Hematopoietic multipotent progenitor cell treated with erythropoietin and hydrocortisone succinate and interleukin-3 and kit ligand, for 8 days (in vitro differentiated cells): ENCODE measurements at places on chromosomes 1 and 21.

GRCh38 chr1:61406467-61406866, 318.5 kb downstream of the TM2D1 start:
- no peak for DNase-seq

DNA sequence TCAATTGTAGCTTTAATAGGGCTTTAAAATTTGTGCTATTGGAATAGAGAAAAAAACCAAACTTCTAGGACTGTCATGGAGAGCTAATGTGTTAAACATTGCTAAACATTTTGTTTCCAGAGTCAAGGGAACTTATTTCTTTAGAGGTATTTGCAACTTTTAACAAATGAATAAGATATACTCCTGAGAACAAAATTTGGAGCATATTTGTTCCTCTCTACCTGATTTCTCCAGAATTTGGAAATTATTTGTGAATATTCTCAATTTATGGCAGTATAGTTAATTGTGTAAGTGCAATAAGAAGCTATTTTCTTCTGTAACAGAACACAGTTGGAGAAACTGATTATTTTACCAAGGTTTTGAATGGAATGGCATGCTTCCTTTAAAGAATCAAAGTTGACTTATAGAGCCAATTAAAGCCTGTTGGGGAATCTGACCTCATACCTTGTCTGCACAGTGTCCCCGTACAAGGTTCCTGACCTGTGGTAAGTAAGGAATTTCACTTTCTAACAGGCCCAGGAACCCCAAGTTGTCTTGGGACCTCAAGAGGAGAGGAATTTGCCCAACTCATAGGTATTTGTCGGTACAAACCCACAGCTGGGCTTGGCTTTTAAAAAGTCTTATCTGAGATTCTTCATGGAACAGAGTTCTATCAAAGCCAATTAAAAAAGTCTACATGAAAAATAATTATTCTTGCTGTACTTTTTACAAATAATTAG, 72.6 kb upstream of the CSF1 start:
- DNase-seq: no peak

DNA sequence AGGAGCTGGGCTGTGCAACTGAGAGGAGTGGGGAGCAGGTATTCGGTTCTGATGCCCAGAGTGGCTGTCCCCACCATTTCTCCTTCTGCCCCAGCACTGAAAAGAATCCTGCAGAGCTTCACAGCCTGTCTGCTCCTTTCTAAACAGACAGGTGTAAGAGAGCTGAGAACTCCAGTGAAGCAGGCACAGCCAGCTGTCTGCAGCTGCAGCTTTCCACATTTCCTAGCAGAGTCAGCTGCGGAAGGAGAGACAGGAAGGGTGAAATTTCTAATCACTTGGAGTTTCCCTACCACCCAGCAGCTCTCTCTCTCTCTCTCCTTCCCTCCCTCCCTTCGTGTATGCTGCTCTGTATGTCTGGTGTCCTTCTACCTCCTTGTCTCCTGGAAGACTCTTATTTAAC, 40.5 kb upstream of the GJB5 start:
- no peak for DNase-seq

GRCh38 chr1:172629638-172630037, 29.3 kb upstream of the FASLG start:
- no peak for DNase-seq

GRCh38 chr1:203202431-203203245, 16.1 kb upstream of the CHI3L1 start:
- no peak for DNase-seq

DNA sequence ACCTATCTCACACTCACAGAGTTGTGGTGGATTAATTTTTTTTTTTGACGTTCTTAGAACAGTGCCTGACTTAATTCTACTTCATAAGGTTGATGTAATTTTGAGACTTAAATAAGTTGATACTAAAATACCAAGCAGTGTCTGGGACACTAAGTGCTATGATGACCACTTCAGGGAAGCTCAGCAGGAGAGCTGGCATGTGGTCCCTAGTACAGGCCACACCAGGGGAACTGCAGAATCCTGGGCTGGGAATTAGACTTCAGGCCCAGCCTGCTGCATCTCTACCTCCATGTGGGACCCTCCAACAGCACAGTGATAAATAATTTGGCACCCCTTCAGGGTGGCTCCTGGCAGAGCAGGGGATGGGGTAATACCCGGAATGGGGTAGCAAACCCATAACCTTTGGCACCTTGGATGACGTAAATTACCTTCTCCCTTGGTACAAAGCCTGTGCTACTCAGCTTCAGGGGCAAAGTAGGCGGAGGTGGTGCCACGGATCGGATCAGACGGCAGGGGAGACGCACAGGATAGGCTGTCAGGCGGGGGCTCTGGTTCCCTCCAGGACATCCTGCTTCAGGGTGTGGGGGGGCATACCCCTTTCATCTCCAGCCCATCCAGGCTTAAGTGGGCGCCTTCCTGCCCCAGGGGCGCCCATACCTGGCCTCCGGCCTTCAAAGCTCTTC, 4.8 kb downstream of the MFSD2A start:
- no peak for DNase-seq

GRCh38 chr1:21034725-21035628, 141.7 kb downstream of the EIF4G3 start:
- no peak for DNase-seq

GRCh38 chr1:2229911-2230731, 2.0 kb downstream of the SKI start:
- no peak for DNase-seq

- DNase-seq: peak; percentile 45
Observed at GRCh38 chr1:65147424-65148177, 402 bp upstream of the AK4 start.

DNA sequence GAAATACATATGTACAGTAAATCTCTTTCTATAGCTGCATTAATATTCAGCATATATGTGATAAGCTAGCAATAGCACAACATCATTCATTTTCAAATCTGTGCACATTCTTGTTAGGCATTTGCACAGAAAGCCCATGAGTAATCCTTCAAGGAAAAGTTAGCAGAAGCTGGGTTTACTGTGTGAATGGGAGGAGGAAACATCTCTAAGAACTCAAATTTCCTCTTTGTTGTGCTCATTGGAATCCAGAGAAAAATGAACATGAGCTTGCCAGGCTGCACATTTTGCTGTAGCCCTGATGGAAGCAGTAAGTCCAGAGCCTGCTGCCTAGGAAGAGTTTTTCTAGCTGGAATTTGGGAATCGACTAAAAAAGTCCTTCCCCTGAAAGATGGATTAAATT, 214.2 kb upstream of the FOXD3 start:
- DNase-seq: no peak

DNA sequence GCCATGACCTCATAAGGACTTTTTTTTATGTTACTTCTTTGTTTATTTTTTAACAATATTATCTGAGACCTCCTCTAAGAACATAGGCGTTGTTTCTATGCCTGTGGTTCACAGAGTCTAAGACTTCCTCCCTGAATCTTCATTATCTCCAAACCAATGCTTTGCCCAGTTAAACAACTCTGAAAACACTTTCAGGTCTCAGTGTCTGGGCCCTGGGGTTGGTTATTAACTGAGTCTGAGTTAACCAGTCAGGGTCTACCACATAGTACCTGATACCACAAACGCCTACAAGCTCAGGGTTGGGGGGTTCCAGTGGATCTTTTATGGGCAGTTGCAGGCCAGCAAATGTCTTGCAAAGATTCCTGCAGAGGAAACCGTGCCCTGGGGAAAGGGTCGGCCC, 138.2 kb downstream of the AJAP1 start:
- no peak for DNase-seq

DNA sequence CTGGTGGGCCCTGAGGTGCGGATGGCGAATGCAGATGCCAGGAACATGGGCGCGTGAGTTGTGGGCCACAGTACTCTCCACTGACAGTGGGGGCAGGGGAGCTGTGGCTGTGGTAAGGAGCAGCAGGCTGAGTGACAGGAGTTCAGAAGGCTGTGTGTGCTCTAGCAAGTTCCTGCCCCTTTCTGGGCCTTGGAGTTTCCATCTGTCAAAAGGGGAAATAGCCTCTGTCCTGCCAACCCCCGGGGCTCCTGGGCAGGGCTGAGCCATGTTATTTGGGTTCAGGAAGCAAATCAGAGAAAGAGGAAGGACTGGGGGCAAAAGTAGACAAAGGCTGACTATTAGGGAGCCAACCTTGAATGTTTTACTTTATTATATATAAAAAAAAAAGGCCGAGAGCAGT, 19.5 kb upstream of the MFN2 start:
- no peak for DNase-seq

GRCh38 chr1:110433803-110434202, 17.1 kb upstream of the PROK1 start:
- peak; percentile 31 for DNase-seq

GRCh38 chr1:25030674-25031589, 100.9 kb upstream of the RUNX3 start:
- no peak for DNase-seq

DNA sequence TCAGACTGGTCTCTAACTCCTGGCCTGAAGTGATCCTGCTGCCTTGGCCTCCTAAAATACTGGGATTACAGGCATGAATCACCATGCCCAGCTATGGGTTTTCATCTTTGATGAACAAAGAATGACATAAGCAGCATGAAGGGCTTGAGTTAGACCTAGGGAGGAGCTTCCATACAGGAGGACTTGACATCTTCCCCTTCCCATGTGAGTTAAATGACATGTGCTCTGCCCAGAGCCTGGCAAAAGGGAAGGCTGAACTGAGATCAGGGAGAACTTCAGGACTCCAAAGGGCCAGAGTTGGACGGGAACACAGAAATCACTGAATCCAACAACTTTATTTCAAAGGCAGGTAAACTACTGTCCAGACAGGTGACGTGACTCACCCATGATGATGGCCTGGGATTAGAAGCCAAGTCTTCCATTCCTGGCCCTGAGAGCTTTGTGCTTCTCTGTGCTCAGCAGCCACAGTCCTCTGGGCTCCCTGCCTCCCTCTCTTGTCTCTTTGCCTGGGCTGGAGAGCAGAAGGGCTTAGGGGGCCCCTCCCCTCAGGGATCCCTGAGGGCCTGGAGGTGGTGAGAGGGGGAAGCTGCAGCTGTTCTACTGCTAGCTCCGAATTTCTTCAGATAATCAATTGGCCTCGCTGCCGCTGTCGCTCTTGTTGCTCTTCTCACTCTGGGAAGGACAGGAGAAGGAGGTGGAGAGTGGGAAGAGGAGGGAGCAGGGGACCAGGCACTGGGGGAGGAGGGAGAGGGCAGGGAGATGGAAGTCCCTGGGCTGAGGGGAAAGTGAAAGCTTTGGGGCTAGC, 7.6 kb downstream of the NHLH1 start:
- DNase-seq: no peak

- DNase-seq: no peak
Observed at GRCh38 chr21:35783721-35784120, 276.6 kb downstream of the SETD4 start.
